ENCODE measurements at places on chromosomes 16 and 17.

DNA sequence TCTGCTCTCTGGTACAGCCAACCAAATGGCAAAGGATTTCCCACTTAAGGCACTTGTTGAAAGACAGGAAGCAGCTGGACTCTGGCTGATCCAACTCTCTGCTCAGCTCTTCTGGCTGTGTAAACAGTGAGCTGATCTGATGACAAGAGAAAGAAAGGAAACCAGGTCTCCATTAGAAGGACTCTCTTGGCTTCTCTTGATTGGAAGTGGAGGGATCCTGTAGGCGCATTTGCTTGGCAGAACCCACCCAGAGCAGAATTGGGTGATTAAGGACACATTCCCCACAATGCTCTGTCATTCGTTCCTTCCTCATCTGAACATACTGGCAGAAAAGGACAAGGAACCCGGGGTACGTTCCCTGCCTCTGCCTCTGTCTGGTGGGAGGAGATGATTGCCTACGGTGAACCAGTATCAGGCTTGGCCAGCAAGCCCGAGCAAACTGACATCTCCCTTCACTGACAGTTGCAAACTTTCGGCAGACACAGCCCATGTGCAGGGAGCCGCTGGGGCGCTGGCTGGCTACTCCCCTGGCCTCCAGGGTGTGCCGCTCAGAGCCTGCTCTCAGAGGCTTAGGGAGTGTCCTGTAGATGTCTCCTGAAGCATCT, 29.1 kb downstream of the LDHD start:
- DNase-seq: no peak

GRCh38 chr17:83196366-83196765, 117.0 kb downstream of the METRNL start:
- no peak for DNase-seq

DNA sequence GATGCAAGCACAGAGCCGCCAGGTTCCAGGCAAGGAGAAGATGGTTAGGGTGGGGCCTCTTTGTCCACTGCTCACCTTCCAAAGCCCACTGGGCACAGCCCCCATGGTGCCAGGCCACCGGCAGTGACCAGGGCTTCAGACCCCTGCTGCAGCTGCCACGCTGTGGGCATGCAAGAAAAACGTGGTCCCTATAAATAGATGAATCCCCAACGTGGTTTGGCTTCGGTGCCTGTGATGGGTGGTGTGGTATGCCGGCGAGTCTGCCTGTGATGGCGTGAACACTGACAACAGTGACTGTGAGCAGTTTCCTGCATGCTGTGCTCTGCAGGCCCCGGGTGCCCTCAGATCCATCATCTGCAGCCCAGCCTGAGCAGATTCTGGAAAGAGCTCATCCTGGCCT, 36.6 kb downstream of the RAB11FIP4 start:
- DNase-seq: no peak

- DNase-seq: no peak
Measured at GRCh38 chr17:42920106-42920900, 19.7 kb downstream of the G6PC1 start.

- DNase-seq: peak; percentile 56
Measured at GRCh38 chr16:27314161-27314723, 468 bp downstream of the IL4R start.

- DNase-seq: no peak
Measured at GRCh38 chr16:4060009-4060408, 56.2 kb downstream of the ADCY9 start.

- DNase-seq: no peak
Measured at GRCh38 chr16:49628148-49628547, 227.8 kb downstream of the ZNF423 start.

DNA sequence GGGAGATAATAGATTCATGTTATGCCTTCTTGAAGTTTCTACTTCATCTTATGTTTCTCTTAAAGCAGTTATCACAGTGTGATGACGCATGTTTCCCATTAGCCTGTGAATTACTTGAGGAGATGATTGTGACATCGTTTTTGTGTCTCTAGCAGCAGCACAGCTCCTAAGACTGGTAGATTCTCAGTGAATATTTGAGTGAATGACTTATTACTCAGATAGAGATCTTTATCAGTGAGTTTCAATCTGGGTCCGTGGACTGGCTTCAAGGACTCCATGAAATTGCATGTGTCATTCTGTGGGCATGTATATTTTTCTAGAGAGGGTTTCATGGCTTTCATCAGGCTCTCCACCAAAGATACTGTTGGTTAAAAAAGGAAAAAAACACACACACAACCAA, 29.9 kb downstream of the YPEL2 start:
- no peak for DNase-seq

GRCh38 chr16:75491876-75492275, 3.4 kb downstream of the CHST6 start:
- DNase-seq: no peak

DNA sequence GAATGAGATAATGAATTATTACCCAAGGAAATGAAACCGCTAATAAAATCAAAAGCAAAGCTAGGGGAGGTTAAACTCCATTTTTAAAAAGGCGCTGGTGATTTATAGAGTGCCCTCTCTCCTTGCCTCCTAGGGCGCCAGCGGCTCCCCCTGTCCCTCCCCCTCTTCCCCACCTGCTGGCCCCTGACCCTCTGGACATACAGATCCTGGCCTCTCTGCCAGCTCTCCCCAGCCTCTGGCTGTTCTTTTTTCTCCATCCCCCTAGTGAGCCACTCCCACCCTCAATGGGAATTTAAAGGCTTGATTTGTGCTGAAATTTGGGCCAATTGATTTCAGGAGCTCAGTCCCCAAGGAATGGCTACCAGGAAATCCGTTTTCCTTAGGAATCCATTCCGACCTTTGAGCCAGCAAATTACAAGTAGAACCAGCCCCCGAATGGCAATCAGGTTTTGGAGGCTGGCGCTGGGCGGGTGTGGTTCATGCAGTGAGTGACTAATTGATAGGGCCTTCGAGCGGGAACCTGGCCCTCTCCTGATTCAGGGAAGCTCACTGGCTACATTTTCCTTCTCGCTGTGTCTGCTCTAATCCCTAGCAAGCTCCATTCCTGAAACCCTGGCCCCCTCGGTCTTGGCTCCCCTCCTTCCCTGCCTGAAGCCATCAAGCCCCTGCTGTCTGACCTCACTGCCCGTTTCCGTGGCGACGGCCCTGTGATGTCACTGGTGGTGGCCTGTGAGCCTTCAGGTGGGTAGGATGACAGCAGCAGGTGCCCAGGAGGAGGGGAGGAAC, 141.9 kb upstream of the SDK2 start:
- DNase-seq: no peak

GRCh38 chr16:88404769-88405168, 22.0 kb downstream of the ZNF469 start:
- no peak for DNase-seq

- no peak for DNase-seq
Measured at GRCh38 chr17:21007646-21008045, 35.2 kb downstream of the USP22 start.

- DNase-seq: no peak
Measured at GRCh38 chr16:86424398-86424797, 85.9 kb upstream of the FOXF1 start.

- peak; percentile 11 for DNase-seq
Measured at GRCh38 chr16:72094266-72094610, 591 bp downstream of the DHX38 start.

DNA sequence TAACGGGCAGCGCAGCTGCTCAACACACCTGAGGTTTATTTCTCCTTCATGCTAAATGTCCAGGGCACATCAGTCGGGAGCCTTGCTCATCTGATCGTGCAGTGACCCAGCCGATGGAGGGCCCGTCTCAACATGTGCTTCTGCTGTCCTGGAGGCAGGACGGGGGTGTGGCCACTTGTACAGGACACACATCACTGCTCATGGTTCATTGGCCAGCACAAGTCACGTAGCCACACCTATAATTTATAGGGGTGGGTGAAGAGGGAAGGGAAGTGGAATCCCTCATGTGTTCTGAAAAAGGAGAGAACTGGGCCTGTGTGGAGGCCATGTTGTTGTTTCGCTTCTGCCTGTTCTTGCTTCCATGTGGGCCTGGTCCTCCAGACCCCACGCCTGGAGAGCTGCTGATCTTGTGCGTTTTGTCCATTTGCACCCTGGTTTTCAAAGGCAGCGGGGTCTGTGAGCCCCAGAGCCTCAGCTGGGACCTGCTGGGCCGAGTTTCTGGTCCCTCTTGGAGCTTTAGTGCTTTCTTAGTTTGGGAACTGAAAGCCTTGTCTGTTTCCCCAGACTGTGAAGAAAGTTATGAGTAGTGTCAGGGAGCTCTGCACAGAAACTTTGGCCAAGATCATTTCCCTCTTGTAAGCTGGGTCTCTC, 60.5 kb downstream of the CMIP start:
- DNase-seq: no peak

- DNase-seq: no peak
Measured at GRCh38 chr16:30925995-30926811, 2.8 kb downstream of the FBXL19 start.

Data from stimulated activated CD4-positive, alpha-beta T cell treated with anti-CD3 and anti-CD28 coated beads, TNF-alpha, amount 100 ng/mL, for 48 hours (primary cell).